ENCODE measurements at places on chromosomes 4 and X.

DNA sequence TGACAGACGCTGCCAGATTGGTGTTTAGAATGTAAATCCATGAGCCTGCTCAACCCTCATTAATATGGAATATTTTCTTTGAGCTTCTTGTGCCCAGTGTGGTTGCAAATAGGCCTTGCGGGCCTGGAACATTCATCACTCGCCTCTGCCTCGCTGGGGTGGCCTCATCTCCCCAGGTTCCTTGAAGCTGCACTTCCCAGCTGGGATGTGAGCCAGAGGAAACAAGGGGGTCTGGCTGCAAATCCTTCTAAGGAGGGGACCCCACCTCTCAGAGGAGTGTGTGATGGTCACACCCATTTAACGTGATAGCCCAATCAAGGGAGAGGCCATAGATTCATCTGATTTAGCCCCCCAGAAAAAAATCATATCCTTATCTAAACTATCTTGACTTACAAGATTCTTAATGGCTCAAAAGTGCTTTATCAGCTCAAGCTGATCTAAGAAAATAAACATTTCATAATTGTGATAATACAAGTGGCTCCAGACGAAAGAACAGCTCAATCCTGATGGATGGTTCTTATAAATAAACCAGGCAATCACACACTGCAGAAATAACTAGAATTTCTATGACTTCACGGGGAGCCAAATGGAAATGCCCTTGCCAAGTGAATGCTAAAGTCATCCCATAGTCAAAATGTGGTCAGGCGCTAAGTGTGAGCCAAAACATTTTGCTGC, 189.9 kb downstream of the PTTG2 start:
- no peak for DNase-seq

DNA sequence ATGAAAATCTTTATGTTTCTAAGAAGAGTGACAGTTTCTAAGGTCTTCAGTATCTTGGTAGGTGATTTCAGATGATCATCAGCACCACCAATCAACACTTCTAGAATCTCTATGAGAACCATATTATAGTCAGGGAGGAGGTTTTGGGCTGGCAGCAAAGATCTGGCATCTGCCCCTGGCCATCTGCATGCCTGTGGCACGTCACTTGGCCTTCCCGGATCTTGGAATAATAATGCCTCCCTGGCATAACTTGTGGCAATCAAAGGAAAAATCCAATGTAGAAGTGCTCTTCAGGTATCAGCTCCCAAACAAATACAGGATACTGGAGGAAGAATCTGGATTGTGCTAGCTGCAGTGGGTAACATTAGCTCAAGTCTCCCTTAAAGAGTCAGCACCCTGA, 57.3 kb downstream of the RASL11B start:
- DNase-seq, result no peak

GRCh38 chr4:158496030-158496741, 25.5 kb upstream of the RXFP1 start:
- DNase-seq, result no peak

DNA sequence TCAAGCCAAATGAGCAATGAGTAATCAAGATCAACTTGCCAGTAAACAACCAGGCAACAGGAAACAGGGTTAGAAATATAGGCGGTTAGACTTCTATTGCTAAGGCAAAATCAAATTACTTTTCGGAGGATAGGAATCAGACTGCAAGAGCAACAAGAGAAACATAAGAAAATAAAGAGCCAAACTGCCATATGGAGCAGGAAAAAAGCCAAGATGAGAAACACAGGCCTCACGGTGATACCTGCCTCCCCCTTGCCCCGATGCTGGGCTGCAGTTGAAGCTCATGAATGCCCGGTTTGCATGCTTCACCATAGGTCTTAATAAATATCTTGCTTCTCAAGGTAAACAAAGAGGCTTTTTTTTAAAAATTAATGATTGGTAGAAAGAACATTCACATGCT, 158.4 kb upstream of the MAGEC2 start:
- DNase-seq, result no peak

- DNase-seq, result no peak
Observed at GRCh38 chr4:139311909-139312308, 9.6 kb upstream of the NDUFC1 start.

DNA sequence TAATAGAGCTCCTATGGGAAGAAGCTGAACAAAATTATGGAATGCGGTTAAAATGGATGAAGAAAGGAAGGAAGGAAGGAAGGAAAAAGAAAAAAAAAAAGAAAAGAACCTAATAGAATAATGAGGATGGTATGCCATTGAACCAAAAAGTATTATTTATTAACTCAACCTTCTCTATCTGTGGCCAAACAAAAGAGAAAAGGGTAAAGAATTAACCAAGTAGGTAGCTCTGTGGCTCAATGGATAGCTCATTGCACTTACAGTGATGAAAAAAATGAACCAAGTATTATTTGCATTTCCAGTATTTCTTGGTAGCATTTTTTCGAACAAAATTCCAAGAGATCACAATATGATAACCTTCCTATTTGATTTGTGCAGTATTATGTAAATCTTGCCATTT, 56.9 kb upstream of the SLC39A8 start:
- no peak for DNase-seq

DNA sequence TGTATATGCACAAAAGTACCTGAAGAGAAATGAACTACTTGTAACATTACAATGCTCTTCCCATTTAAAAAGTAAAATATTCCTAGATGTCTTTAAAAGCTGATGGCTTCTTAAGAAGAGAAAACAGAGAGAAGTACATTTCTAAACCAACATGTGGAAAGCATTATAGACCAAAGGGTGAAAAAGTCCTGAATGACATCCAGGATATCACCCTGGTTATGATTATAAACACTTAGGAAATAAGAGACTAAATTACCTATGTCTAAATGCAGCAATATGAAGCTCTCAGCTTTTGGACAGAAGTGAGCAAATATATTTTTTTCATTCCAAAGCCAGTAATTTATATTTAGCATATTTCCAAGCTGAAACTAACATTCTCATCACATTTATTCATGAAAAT, 21.7 kb upstream of the EGFL6 start:
- no peak for DNase-seq

- no peak for DNase-seq
Observed at GRCh38 chr4:145066063-145066501, 31.9 kb downstream of the ANAPC10 start.

Measured in C1 segment of cervical spinal cord (tissue), 14 donors.